ENCODE measurements at places on chromosomes 5 and 9. TPM values are rescaled to one million over a fixed set of nuclear protein-coding genes. Genes with fewer than 3 reads are reported as not detected.

Gene SLC1A1
- 18.4 TPM for total RNA-seq

Gene LECT2
- total RNA-seq: not detected

Gene OR13F1
- not detected for total RNA-seq

Gene MARVELD2
- 3.8 TPM for total RNA-seq

Gene ANXA1
- 801 TPM for total RNA-seq

Gene ANKDD1B
- total RNA-seq: 0.78 TPM

Gene PKD2L2
- not detected for total RNA-seq

Gene SLC36A3
- not detected for total RNA-seq

Gene SLC6A3
- total RNA-seq: 0.13 TPM

Gene PLK2
- 132 TPM for total RNA-seq

Gene ZBED3
- total RNA-seq: 1.1 TPM

Gene GGTA1
- total RNA-seq: 0.13 TPM

Gene GCNT4
- 3.6 TPM for total RNA-seq

Gene CHSY3
- 13.7 TPM for total RNA-seq

Gene PCDHGA5
- total RNA-seq: 5.6 TPM

Gene PCDHA12
- total RNA-seq: not detected

Gene FAM53C
- total RNA-seq: 32.6 TPM

Gene KCTD16
- total RNA-seq: 6.1 TPM

Gene SLC26A2
- total RNA-seq: 21.0 TPM

Gene PDGFRB
- 137 TPM for total RNA-seq

Gene C5orf58
- not detected for total RNA-seq

Gene C6
- not detected for total RNA-seq

Gene SAXO1
- 0.13 TPM for total RNA-seq

Gene TNFSF8
- total RNA-seq: not detected

Gene TLX3
- not detected for total RNA-seq

Gene PTGDS
- total RNA-seq: 0.65 TPM

Gene XRCC4
- total RNA-seq: 12.8 TPM

Gene PLAC8L1
- total RNA-seq: not detected

Gene SPACA9
- total RNA-seq: 3.4 TPM

Data from articular chondrocyte of knee joint (primary cell).